ENCODE measurements at places on chromosomes 13 and 19. TPM values are rescaled to one million over a fixed set of nuclear protein-coding genes. Genes with fewer than 3 reads are reported as not detected.

Gene CPT1C
- 5.0 TPM for total RNA-seq

DNA sequence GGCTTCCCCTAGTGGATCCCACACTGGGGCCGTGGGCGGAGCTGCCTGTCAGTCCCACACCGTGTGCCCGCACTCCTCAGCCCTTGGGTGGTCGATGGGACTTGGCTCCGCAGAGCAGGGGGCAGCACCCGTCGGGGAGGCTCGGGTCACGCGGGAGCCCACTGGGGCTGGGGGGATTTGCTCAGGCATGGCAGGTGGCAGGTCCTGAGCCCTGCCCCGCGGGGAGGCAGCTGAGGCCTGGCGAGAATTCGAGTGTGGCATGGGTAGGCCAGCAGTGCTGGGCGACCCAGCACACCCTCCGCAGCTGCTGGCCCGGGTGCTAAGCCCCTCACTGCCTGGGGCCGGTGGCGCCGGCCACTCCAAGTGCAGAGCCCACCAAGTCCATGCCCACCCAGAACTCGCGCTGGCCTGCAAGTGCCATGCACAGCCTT, 481.7 kb upstream of the PRR20A start:
- no peak for DNase-seq

DNA sequence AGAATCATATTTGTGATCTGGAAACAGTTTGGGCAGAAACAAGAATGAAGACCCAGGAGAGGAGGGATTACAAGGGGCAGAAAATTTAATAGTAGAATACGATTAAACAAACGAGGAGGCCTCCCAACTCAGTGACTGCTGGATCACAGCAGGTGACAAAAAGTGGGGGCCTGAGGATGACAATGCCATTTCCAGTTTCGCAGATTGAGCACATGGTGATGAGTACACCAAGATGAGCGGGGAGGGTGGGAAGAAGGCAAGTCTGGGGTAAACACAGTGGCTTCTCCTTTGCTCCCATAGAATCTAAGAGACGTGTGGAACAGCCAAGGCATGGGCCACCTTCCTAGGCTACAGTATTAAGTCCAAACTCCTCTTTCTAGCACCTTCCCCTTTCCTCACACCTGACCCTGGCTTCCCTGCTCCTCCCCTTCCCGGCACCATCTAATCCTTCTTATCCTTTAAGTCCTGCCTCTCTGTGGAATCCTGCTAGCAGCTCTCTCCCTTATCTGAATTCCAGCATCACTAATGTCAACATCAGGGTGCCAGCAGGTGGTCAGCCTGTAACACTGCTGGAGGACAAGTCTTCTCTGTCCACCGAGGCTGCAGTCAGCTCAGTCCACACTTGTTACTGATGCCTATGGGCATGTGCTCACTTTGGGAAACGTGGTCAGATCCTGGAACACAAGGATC, 13.5 kb downstream of the ATP7B start:
- DNase-seq: no peak

- DNase-seq: no peak
Observed at GRCh38 chr13:113551081-113552000, 33.2 kb upstream of the TFDP1 start.

Measured in Daoy (cell line).